Fibroblast of lung (primary cell): ENCODE measurements at places on chromosomes 2 and 18. TPM values are rescaled to one million over a fixed set of nuclear protein-coding genes. Genes with fewer than 3 reads are reported as not detected.

FNDC4 gene
- total RNA-seq: 12.8 and 18.3 TPM in 2 replicates

PDE6D gene
- total RNA-seq: 13.6 and 14.4 TPM in 2 replicates

APLF gene
- 9.4 and 10.8 TPM in 2 replicates for total RNA-seq

C1QL2 gene
- total RNA-seq: not detected in 2 replicates

FEV gene
- not detected in 2 replicates for total RNA-seq

TBC1D8 gene
- total RNA-seq: 3.3 and 3.8 TPM in 2 replicates

PLEK gene
- total RNA-seq: not detected in 2 replicates

GALNT14 gene
- under 0.01 and 0.83 TPM in 2 replicates for total RNA-seq

AQP12B gene
- not detected in 2 replicates for total RNA-seq

RGPD8 gene
- total RNA-seq: 9.5 and 13.4 TPM in 2 replicates

DNAJC27 gene
- 5.1 and 7.3 TPM in 2 replicates for total RNA-seq

PDE11A gene
- 0.33 TPM in 1 of 2 replicates, not detected in the other for total RNA-seq

NT5DC4 gene
- not detected in 2 replicates for total RNA-seq

PPP1R1C gene
- 0.50 and 0.77 TPM in 2 replicates for total RNA-seq

MYO7B gene
- total RNA-seq: under 0.01 TPM in 1 of 2 replicates, not detected in the other

ITM2C gene
- 58.3 and 77.3 TPM in 2 replicates for total RNA-seq

CRYBA2 gene
- not detected in 2 replicates for total RNA-seq

SLC9A2 gene
- total RNA-seq: not detected in 2 replicates

CCDC85A gene
- not detected in 2 replicates for total RNA-seq

NYAP2 gene
- total RNA-seq: under 0.01 TPM in 1 of 2 replicates, not detected in the other

TRAK2 gene
- total RNA-seq: 72.9 and 81.1 TPM in 2 replicates

PCGF1 gene
- 31.3 and 35.5 TPM in 2 replicates for total RNA-seq

PTRHD1 gene
- total RNA-seq: 23.6 and 29.9 TPM in 2 replicates

FARSB gene
- total RNA-seq: 9.4 and 9.5 TPM in 2 replicates

VWC2L gene
- not detected in 2 replicates for total RNA-seq

AGXT gene
- total RNA-seq: not detected in 2 replicates

APOB gene
- under 0.01 TPM in 2 replicates for total RNA-seq

STARD6 gene
- 0.33 TPM in 1 of 2 replicates, not detected in the other for total RNA-seq

ZNG1B gene
- total RNA-seq: 29.0 and 36.8 TPM in 2 replicates

SLC11A1 gene
- total RNA-seq: 0.17 and 0.26 TPM in 2 replicates

C2orf72 gene
- total RNA-seq: 0.33 TPM in 1 of 2 replicates, not detected in the other

XPO1 gene
- total RNA-seq: 297 and 348 TPM in 2 replicates

ALLC gene
- not detected in 2 replicates for total RNA-seq

AFTPH gene
- total RNA-seq: 38.0 and 43.3 TPM in 2 replicates

MPV17 gene
- total RNA-seq: 65.2 and 83.2 TPM in 2 replicates

PTPRN gene
- 3.5 and 10.8 TPM in 2 replicates for total RNA-seq

TLX2 gene
- total RNA-seq: under 0.01 TPM in 1 of 2 replicates, not detected in the other

MAP4K3 gene
- total RNA-seq: 24.9 and 40.8 TPM in 2 replicates

DUSP19 gene
- 5.1 and 7.4 TPM in 2 replicates for total RNA-seq

SNTG2 gene
- total RNA-seq: not detected in 2 replicates

ONECUT2 gene
- under 0.01 TPM in 2 replicates for total RNA-seq

PHOSPHO2 gene
- 3.9 and 5.4 TPM in 2 replicates for total RNA-seq

C2orf92 gene
- total RNA-seq: 0.77 and 0.99 TPM in 2 replicates

OXER1 gene
- 0.17 and 0.26 TPM in 2 replicates for total RNA-seq

C2orf15 gene
- total RNA-seq: under 0.01 TPM in 1 of 2 replicates, not detected in the other

PLB1 gene
- 1.3 and 1.8 TPM in 2 replicates for total RNA-seq

RIF1 gene
- 34.9 and 36.5 TPM in 2 replicates for total RNA-seq

EMILIN2 gene
- total RNA-seq: 11.1 and 18.0 TPM in 2 replicates

LIMS4 gene
- total RNA-seq: 0.26 and 1.8 TPM in 2 replicates

GCG gene
- not detected in 2 replicates for total RNA-seq

FAP gene
- 81.9 and 96.1 TPM in 2 replicates for total RNA-seq

UPP2 gene
- total RNA-seq: not detected in 2 replicates

HNRNPLL gene
- 48.3 and 51.4 TPM in 2 replicates for total RNA-seq

TMEM200C gene
- total RNA-seq: 0.17 and 0.26 TPM in 2 replicates

ANKRD62 gene
- total RNA-seq: not detected in 2 replicates

EVX2 gene
- not detected in 2 replicates for total RNA-seq

SAG gene
- total RNA-seq: not detected in 2 replicates

SLC5A7 gene
- not detected in 2 replicates for total RNA-seq

FKBP1B gene
- 4.9 and 12.1 TPM in 2 replicates for total RNA-seq
